Posterior cingulate gyrus (tissue), 11 donors: ENCODE measurements at places on chromosomes 13 and 19.

DNA sequence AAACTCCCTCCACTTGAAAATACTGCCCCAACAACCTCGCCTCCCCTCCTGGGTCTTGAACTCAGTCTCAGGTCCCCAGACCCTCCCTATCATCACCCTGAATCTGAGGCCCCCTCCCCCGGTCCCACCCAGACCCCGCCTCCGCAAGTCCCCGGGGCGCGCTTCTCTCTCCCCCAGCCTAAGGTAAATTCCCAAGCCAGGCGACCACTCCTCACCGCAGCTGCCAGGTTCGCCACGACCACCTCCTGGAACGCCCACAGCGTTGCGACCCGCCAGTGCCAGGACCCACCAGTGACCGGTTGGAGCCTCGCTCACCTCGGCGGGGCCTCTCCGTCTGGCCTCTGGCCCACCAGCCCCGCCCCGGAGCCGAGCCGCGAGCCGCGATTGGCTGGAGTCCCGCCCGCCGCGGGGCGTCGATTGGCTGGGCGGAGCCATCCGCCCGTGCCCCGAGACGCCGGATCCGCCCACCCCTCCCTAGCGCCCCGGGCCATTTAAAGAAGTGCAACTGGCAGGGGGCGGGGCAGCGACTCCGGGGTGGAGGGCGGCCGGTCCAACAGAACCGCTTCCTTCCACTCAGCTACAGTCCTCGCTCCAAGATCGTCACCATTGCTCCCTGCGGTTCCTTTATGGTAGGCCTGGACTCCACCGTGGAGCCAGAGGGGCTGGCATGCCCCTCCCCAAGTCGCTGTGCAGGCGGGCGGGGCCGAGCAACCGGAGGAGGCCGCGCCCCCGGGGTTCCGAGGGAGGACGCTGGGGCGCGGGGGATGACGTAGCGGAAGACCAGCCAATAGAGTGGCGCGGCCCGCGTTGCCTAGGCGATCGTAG lies at the start of gene SERTAD3:
TSS of gene SERTAD3 (minus strand) at position 336 of the 825 bp plus-strand sequence. CDS start 2,255 bp downstream, outside the sequence.
- DNase-seq, result peak; percentile 93

DNA sequence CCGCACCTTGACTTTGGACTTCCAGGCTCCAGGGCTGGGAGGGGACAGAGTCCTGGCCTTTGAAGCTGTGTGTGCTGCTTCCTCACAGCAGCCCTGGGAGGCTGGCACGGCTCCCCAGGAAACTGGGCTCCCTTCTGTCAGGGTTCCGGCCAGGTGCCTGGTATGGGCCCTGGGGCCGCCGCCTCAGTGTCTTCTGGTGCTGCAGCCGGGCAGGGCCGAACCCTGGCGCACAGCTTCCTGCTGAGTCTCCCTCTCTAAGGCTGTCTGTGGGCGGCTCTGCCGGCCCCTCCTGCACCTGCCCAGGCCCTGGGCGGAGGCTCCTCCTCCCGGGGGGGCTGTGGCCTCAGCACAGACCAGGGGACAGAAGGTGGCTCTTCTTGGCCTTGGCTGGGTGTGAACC lies 32.4 kb downstream of the GPX4 start:
- DNase-seq, result no peak

- no peak for DNase-seq
Observed at GRCh38 chr13:106498571-106498970, 36.9 kb downstream of the EFNB2 start.

DNA sequence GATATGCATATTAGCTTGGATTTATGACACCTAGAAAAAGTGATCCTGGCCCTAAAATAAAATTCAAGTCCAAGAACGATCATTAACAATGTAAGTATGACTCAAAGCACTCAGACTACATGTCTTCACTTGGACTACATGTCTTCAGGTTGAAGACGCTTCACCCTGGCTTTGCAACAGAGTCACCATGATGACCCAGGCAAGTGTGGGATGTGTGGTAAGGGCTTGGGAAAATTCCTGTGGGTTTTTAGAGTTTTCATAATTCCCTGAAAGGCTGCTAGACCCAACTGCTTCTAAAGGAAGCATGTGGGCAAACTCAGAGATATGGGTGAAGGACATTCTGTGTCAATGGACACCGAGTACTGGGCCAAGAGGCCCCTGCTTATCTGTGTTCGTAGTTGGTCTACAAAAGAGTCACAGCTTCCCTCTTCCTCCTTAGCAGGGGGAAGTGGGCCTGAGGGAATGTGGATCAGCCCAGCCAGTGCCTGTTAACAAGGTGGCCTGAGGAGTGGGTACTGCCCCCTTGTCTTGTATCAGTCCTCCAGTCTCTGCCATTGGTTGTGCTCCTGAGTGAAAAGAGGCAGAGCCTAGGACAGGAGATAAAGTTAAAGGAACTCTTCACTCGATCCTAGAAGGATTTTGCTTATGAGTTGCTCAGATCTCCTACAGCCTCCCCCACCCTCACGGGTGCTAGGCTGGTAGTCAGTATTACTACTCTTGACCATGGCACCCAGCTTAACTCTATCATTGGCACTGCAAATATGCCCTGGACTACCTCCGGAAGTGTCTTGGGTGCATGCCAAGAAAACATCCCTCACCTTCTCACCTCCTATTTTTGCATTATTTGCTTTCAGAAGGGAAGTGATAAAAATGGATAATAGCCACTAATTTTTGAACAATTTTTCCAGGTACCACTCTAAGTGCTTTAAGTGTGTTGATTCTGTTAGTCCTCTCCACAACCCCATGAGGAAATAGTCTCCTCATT lies 406.3 kb downstream of the COG6 start:
- no peak for DNase-seq

GRCh38 chr13:94419304-94419924 lies 60.1 kb downstream of the DCT start:
- no peak for DNase-seq

- DNase-seq, result no peak
Observed at GRCh38 chr19:21713761-21714160, 53.6 kb downstream of the ZNF100 start.
